BJ (cell line): ENCODE measurements at places on chromosomes 7 and 10. TPM values are rescaled to one million over a fixed set of nuclear protein-coding genes. Genes with fewer than 3 reads are reported as not detected.

GRCh38 chr7:102892631-102893278 is 20.0 kb upstream of the LRRC17 start:
- DNase-seq, result no peak

DNA sequence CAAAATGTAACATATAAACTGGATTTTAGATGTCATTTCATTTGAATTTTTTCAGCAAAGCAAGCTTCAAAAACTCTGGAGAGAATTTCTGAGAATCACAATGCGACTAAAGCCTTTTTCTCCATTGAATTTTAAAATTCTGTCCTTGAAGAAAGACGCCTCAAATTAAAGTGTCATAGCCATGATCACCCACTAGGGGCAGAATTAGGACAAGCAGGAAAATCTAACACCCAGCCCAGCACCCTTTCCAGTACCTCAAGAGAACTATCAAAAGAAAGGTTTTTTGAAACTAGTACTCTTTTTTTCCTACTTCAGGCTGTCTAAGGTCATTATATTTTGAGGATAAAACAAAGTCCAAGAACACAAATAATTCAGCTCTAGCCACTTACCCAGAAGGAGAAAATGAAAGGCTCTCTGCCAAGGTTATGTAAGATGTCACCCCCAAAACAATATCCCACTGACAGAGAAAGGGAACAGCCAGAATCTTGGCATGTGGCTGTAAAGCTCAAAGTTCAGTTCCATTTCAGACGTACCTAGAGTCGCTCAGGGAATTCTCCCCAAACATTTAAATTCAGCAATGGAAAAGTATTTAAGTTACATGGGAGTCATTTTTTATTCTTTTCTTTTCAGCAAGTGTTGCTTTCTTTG is 299.4 kb downstream of the SNX13 start:
- no peak for DNase-seq

GRCh38 chr7:42745357-42746059 is 166.4 kb downstream of the C7orf25 start:
- no peak for DNase-seq

DNA sequence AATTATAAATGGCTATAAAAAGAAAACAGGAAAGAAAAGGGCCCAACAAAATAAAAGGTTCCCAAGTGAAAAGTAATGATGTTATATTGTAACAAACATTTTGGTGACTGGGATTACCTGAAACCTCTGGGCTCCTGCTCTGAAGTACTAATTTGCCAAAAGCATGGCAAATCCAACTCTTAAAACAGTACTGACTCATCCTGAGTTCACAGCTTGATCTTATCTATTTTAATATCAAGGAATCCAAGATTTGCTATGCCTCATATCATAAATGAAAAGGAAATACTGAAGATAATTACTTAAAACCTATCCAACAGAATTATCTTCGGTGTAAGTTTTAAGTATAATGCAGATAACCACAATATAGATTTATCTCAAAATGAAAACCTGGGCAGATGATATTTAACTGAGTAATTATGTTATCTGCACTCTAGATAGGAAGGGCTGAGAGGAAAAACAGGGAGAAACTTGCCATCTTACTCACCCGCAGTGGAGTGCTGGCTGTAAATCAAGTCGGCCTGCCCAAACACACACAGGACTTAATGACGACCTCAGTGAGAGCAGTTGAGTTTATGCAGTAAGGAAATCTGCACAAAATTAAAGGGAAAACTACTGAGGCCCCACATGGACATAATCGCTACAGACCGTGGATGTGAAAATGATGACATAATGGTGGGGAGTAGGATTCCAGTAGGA is 48.4 kb downstream of the MPP7 start:
- no peak for DNase-seq

SPACDR gene
- polyA plus RNA-seq, result 0.21 and 0.32 TPM in 2 replicates

- no peak for DNase-seq
These were observed 58.0 kb downstream of the DLG5 start for GRCh38 chr10:77868523-77868922.

DNA sequence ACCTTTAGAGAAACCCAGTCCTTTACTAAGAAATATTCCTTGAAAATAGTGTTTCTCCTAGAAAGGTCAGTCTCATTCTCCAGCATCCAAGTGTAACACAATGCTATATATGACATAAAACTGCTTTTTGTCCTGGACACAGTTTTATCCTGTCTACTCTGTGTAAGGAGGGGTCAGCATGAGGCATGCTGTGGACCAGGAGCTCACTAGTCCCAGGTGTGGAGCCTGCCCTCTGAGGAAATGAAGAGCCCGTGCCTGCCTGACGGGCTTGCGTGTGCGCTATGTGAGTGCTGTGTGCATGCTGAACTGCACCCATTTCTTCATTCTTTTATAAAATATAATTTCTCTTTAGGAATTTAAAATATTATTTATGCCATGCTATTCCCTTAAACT is 182.8 kb upstream of the CDCA7L start:
- no peak for DNase-seq

LGI1 gene
- polyA plus RNA-seq, result not detected in 2 replicates

DNA sequence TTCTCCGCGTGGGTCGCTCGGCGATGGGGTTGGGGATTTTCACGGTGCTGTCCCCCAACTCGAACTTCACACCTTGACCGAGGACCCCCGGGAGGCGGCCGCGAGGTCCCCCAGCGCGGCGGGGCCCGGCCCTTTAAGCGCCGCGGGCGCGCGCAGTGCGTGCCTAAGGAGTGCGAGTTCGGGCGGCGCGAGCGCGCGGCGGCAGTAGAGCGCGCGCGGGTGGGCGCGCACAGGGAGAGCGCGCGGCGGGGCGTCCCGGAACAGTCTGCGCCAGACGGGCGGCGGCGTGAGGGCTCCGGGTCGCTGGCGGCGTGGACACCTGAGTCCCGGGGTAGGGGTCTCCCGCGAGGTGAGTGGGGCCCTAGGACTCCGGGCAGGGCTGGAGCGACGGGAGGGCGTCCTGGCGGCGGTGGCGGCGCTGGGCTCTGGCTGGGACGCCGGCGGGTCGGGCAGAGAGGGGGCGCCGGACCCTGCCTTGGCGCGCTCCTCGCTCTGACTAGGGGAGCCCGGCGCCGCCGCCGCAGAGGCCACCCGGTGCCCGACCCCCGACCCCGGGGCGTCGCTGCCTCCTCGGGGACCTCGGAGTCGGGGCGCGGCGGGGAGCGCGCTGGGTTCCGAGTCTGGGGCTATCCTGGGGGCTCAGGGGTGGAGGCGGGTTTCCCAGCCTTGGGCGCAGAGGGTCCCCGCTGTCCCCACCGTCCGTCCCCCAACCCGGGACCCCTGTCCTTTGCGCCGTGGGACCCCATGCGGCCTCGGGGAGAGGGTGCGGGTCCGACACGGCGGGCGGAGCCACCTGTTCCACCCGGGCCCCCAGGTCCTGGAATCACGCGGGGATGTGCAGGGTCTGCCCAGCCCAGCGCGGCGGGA is at the start of gene PROSER2:
Gene PROSER2 (plus strand): TSS at position 235 of the 867 bp plus-strand sequence. CDS start 28,722 bp downstream, outside the sequence.
- DNase-seq, result no peak
